ENCODE measurements at places on chromosomes 12 and 14.

GRCh38 chr14:74408870-74409269, 17.1 kb downstream of the SYNDIG1L start:
- DNase-seq: no peak

- no peak for DNase-seq
Measured at GRCh38 chr14:50038398-50039119, 77.8 kb downstream of the VCPKMT start.

DNA sequence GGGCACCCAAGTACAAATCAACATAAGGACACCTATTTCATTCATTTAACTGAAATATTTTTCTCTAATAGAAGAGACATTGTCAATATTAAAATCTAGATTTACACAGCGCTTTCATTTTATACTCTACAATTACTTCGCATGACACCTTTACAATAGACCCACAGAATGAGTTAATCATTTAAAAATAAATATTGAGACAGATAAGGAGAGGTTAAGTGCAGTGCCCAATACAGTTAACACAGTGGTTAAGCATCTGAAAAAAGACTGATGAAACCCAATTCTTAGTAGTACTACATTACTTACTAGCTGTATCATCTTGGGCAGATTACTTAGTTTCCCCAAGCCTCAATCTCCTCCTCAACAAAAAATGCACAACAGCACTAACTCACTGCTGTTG, 116.2 kb downstream of the DENND5B start:
- no peak for DNase-seq

DNA sequence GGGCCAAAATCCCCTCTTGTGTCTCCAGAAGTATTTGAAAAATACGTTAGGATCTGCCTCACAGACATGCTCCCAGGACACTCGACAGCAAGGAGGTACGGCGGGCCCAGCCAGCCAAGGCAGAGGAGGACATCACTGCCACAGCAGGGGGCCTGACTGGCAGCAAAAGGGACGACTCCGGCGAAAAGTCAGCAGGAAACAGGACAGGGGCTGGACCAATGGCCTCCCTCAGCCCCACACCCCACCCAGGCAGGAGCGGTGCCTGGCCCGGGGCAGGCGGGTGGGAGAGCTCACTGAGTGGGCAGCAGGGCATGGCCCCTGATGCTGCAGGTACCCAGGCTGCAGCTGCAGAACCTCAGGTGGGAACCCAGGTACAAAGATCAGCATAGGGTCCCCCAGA, 17.8 kb downstream of the BRF1 start:
- no peak for DNase-seq

GRCh38 chr12:2637371-2637770, 157.4 kb upstream of the FKBP4 start:
- no peak for DNase-seq

DNA sequence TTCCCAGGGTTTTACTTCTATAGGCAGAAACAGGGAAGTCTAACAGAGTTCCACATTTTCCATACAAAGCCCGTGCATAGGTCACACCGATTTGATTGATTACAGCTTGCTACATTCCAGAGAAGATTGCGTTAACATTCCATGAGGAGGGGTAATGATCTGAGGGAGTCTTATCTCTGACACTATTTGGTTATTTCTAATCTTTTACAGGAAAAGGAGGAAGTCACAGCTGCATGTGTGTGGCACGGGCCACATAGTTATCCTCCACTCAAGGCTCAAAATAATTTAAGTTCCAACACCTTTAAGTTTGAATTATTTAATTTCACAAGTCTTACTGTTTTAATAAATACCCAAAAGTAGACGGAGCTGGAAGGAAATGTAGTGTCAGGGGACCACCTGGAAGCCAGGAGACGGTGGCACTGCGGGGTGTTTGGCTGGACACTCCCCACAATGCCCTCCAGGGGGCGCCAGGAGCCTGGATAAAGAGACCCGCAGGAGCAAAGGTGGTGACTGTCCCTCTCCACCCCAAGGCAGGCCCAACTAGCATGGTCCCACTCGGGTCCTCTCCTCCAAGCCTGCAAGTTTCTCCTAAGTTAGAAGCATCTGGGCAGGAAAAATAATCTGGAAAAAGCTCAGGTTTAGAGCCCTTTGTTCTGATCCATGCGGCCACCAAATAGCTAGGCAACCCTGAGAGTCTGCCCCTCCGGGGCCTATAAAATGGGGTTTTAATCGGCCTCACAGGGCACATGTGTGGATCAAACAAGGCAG, 20.2 kb downstream of the KRT8 start:
- DNase-seq: peak; percentile 68

GRCh38 chr12:75488553-75488952, 8.0 kb downstream of the GLIPR1 start:
- DNase-seq: no peak

- no peak for DNase-seq
Measured at GRCh38 chr14:52044791-52045522, 23.9 kb downstream of the NID2 start.

DNA sequence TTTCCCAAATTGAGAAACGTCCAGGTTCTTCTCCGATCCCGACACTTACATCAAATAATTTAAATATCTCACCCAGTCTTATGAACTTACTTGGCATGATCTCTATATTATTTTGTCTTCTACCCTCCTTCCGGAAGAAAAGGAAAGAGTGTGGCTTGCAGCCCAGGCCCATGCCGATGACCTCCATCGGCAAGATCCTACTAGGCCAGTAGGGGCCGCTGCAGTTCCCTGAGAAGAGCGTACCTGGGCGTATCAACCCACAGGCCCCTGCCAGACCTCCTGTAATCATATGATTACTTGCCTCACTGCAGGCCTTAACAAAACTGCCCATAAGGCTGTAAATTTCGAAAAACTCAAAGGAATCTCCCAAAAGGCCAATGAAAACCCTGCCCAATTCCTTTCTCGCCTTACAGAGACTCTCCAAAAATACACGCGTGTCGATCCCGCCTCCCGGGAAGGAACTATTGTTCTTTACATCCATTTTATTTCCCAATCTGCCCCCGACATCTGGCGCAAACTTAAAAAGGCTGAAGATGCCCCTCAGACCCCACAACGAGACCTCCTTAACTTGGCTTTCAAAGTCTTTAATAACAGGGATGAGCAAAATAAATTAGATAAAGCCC, 69.6 kb downstream of the MOK start:
- DNase-seq: no peak

DNA sequence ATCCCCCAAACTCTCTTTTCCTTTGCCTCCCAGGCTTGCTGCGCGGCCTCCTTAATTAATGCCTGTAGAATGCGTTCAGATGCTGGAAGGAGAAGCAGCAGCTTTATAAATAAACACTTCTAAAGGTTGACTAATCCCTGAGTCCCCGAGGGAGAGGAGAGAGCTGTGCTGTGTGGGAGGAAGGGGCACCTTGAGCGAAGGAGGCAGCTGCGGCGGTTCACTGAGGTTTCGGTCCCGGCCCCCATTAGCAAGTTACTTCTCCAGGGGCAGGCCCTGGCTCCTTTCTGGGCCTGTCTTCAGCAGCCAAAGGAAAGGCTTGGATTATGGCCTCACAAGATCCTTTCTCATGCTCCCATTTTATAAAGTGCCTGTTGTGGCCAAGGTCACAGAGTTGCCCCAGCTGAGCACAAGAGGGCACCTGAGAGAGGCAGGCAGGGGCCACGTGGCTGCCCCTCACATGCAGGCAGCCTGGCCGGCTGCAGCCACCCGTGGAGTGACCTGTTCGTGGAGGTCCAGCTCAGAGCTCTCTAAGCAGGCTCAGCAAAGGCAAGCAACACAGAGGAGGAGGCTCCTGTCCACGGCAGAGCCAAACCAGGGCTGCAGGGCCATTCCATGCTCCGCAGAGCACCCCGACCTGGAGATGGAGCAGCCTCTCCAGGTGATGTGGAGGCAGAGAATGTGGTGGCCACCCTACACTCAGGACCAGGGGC, 15.0 kb upstream of the CACNA2D4 start:
- DNase-seq: no peak

DNA sequence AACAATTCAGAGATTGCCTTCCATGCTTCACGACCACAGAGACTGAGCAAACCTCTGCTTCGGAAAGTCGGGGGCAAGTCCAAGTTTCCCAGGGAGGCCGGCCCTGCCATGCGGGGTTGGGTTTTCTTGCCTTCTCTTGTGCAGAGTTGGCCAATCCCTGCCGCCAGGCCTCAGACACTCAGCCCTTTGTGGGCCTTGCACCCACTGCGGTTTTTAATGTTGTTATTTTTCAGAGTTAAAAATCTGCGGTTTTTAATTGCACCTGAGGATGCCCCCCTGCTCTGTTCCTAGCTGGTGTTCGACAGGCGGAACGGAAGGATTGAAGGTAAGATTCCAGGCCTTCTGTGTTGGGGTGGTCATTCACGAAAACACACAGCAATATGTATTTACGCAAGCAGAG, 108.7 kb downstream of the CALM1 start:
- no peak for DNase-seq

GRCh38 chr14:22418631-22419030, 170.4 kb downstream of the DAD1 start:
- DNase-seq: no peak

- DNase-seq: no peak
Measured at GRCh38 chr14:48274826-48275225, 599.4 kb upstream of the MDGA2 start.

GRCh38 chr14:30445852-30446251, 113.1 kb upstream of the G2E3 start:
- DNase-seq: no peak

- no peak for DNase-seq
Measured at GRCh38 chr14:43671716-43672485, 835.2 kb downstream of the FSCB start.

DNA sequence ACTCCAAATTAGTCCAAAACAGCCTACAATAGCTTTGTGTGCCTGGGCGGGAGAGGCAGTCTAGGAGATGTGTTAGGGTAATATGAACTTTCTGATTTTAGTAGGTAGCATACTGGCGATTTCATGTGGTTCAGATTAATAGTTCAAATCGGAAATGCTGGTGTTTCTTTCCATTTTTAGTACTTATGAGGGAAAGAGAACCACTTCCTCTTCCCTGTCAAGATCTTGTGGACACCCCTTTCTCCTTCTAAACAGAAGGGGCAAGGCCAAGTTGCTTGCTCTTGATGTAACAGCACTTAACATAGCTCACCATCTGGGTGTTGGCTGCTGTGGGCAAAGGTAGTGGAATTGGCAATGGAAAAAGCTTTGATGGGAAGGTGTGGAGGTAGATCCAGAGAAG, 32.2 kb upstream of the IGF1 start:
- DNase-seq: no peak

GRCh38 chr12:18861287-18861858, 123.5 kb downstream of the CAPZA3 start:
- no peak for DNase-seq

DNA sequence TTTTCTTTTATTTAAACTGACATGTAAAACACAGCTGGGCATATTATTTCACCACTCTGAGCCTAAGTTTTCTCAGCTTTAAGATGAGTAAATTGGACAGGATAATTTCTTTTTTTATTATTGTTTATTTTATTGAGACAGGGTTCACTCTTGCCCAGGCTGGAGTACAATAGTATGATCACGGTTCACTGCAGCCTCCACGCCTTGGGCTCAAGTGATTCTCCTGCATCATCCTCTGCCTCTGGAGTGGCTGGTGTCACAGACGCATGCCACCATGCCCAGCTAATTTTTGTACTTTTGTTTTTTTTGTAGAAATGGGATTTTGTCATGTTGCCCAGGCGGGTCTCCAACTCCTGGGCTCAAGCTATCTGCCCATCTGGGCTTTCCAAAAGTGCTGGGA, 12.7 kb downstream of the BMAL2 start:
- DNase-seq: no peak

GRCh38 chr12:52686063-52686462, 5.9 kb upstream of the KRT1 start:
- no peak for DNase-seq

DNA sequence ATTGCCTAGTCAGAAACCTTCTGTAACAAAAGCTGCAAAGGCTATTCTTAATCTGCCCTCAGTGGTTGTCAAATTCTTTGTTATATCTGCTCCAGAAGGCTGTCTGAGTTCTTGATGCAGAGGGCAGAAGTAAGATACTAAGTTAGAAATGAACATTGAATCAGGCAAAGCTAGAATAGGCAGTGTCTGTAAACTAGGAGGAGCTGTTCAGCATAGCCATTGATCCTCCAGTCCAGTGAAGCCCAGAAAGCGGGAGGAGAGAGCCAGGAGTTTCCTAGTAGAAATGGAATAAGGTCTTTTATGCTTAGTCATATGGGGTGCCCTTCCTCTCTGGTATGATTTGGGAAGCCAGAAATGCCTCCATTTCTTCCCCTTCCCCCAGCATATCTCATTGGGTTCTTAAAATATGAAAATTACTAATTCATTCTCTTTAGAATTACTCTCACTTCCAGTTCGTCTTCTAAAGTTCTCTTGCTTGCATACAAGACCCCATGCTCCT, 76.2 kb downstream of the APAF1 start:
- DNase-seq: no peak

GRCh38 chr14:49702725-49703124, 9.8 kb downstream of the KLHDC1 start:
- no peak for DNase-seq

GRCh38 chr14:80354860-80355581, 143.7 kb upstream of the DIO2 start:
- no peak for DNase-seq

GRCh38 chr14:62187265-62187664, 425.0 kb downstream of the SNAPC1 start:
- no peak for DNase-seq

DNA sequence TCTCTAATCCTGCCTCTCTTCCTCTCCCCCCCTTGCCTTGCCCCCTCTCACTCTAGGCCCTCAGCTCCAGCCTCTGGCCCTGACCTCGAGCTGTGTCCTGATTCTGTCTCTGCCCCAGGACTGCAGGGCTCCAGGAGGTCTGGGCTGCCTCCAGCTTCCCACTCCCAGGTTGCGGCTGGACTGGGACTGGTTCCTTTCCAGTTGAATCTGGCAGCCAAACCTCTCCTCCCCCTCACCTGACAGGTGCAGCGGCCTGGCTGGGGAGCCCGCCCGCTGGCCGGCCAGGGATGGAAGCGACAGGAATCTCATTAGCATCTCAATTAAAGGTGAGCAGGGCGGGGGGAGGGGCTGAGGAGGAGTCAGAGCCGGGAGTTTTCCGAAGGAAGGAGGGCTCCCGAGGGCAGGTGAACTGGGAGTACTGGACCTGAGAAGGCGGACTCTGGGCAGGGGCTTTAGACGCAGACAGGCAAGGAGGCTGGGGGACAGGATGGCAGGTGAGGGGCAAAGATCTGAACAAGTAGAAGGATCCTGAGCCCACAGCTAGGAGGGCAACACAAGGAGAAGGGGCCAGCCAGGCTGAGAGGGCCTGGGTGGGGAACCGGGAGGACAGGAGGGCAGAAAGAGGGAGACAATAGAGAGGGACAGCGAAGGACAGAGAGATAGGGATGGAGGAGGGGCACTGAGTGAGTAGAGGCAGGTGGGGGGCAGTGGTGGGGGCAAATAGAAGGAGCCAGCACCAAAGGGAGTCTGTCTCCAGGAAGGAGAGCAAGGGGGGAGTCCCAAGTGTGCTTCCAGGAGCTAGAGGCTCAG, at the start of gene SCNN1A:
Gene SCNN1A, minus strand, starts transcription at position 295 of the 810 bp plus-strand sequence. CDS start 780 bp downstream, outside the sequence.
- DNase-seq: no peak

- no peak for DNase-seq
Measured at GRCh38 chr12:7112041-7112440, 3.0 kb upstream of the C1RL start.

GRCh38 chr14:89618811-89619551, 201.9 kb upstream of the FOXN3 start:
- peak; percentile 73 for DNase-seq

- no peak for DNase-seq
Measured at GRCh38 chr12:120537856-120538220, 3.7 kb downstream of the RNF10 start.

- no peak for DNase-seq
Measured at GRCh38 chr12:65300679-65301349, 22.3 kb downstream of the MSRB3 start.

GRCh38 chr14:71250791-71251190, 343.5 kb downstream of the PCNX1 start:
- no peak for DNase-seq
